Stimulated activated CD8-positive, alpha-beta memory T cell treated with anti-CD3 and anti-CD28 coated beads, Interleukin-7, amount 100 ng/mL, for 1 hour (primary cell): ENCODE measurements at places on chromosomes 12 and 14.
A peak's percentile ranks its signal among the peaks of the same experiment; 100 is the strongest.

DNA sequence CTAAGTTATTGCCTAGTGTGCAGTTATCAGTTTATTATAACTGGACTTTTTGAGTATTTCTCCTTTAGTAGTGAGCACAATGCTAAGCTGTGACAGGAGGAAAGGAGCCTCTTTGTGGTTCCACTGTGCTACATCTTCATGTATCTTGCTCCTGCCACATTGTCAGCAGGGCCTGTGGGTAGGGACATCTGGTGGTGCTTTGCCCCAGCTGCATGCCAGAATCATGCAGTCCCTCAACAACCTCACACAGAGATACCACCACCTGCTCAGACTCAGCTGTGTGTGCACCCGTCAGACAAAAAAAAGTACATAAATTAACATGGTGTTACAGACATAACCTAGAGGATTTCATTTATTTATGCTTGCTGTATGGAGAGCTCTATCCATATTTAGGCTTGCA, 51.1 kb downstream of the MIS18BP1 start:
- no peak for DNase-seq

DNA sequence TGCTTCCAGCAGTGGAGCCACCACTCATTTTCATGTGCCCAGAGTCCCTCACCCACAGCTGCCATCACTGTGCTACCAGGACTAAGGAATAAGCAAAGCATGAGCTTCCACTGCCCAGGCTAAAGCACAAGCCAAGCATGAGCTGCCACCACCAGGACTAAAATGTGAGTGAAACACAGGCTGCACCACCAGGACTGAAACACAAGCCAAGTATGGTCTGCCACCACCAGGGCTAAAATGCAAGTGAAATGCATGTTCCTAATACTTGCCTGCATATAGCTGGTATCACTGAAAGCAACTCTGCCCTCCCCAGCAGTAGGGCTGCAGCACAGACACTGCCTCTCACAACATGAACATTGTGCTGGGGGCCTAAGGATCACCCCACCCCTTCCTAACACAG, 30.0 kb downstream of the CEP83 start:
- no peak for DNase-seq

DNA sequence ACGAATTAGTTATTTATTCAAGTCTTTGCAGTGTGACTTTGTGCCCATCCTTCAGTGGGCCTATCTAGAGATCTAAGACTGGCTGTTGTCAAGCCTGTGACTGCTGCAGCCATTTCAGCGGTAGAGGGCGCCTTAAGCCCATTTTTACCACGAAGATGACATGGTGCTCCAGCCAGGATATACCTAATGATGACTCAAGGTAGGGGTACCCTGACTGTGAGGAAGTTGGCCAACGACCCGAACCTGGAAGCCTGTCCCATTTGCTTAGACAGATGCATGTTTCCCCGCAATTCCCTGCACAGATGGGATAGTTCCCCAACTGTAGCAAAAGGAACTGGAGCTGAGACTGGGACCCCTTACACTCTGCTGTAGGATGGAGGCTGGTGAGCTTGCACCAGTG, 41.3 kb downstream of the RAB3IP start:
- DNase-seq = no peak

- DNase-seq = no peak
These were observed 141.0 kb downstream of the MSRB3 start for GRCh38 chr12:65419284-65420072.

DNA sequence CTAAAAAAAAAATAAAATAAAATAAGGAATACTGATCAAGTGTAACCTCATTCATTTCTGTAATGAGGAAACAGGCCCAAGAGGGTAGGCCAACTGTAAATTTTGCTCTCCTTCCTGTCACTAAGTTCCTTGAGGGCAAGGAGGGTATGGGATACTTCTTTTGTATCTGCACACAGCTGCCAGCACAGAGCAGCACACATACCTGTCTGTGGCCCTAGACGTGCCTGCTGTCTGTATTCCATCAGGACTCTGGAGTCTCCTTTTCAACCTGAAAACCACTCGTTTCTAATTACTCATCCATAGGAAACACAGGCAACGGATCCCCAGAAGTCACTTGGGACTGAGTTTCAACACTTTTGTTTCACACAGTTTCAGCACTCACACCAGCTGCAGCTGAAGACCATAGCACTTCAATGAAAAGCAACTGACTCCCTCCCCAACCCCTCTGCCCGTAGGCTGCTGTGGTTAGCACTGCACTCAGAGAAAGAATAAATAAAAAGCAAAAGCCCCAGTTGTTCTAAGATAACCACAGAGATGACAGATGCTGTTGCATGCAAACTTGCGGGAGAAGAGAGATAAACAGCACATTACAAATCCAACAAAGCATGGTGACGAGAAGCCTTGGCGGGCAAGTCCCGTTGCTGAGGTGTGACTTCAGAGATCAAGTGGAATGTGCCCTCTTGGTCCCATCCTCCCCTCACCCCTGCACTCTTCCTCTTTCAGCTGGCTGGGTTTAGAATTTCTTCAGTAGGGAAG, 24.9 kb downstream of the CRACR2A start:
- DNase-seq = peak; percentile 4

GRCh38 chr12:116319898-116320621, 42.6 kb upstream of the MED13L start:
- DNase-seq = no peak

- no peak for DNase-seq
These were observed 167.8 kb downstream of the TMEM117 start for GRCh38 chr12:44003721-44004120.

GRCh38 chr12:13027508-13027907, 16.7 kb upstream of the FAM234B start:
- no peak for DNase-seq

GRCh38 chr12:94186278-94187241, 38.2 kb downstream of the PLXNC1 start:
- no peak for DNase-seq

DNA sequence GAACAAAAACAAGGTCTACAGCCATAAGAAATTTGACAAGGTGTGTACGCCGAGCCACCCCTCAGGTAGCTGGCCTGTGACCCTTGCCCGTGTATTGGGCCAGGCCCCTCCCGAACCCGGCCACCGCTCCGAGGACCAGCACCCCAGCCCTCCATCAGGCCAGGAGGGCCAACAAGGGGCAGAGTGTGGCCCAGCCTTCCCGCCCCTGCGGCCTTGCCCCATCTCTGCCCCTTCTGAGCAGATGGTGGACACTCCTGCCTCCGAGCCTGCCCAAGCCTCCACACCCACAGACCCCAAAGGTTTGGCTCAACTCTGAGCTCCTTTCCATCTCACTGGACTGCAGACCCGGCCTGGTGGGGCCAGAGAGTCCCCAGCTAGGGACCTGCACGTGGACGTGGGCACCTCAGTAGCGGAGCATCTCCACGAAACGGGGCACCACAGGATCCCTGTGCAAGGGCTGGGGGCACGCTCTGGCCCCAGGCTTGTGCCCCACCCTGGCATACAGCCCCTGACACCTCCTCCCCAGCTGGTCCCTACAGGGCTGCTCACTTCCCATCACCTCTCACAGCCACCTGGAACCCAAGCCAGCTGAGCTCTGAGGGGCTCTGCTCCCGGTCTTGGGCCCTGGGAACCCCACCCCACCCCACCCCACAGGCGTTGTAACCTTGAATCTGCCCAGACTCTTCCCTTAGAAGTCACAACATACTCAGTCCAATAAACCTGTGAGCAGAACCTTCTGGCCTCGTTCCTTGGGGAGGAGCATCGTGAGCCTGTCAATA, 3.3 kb downstream of the P2RX2 start:
- no peak for DNase-seq

DNA sequence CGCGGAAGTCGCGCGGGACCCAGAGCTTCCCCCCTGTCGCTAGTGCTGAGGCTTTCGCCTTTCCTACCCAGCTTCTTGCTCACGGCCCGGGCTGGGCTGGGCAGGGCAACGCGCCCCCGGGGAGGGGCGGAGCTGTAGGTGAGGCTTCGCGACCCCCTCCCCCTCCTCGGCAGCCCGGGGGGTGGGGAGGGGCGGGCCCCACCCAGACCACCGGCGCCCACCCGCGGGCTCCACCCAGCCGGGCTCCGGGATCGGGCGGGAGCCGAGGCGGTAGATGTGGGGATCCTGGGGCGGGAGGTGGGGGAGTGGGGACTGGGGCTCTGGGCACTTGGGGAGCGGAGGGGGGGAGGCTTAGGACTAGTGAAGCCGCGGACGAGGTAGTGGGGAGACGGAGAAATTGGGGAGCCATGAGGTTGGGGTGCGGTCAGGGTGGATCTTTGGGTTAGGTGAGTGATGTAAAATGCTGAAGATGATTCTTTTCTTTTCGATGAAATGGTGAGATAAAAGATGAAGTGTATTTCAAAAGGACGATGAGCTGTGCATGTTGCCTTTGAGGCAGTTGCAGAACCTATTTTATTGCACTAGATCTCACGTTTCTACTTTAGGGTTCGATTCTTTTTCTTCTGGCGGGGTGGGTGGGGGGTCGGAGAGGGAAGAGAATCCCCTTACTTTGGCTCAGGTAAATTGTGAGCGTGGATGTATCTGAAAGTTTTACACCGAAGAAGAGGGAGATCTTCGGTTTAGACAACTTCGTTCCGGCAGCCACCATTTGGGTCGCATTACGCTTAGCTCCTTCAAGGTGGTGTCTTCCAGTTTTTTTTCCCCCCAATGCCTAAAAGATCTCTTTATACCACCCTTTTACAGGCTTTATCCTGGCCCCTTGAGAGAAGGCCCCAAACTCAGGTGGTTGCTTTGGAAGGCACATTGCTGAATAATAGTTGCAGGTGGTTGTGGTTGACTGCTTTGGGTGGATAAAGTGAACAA, 619 bp downstream of the ERC1 start:
- DNase-seq = peak; percentile 1

DNA sequence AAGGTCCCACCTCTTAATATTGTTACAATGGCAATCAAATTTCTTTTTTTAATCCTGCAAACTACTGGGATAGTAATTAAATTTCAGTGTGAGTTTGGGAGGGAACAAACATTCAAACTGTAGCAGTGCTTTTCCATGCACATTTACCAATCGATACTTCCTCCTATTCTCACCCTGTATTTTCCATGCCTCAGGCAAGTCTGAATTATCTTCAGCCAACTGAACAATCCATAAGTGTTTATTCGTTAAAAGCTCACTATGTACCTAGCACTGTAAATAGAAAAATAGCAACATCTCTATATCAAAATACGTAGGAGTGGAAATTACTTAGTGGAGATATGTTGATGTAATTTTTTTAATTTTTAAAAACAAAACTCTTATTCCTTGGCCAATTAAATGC, 43.5 kb downstream of the CCDC177 start:
- no peak for DNase-seq

GRCh38 chr14:104941508-104942365, 17.1 kb downstream of the PLD4 start:
- no peak for DNase-seq

GRCh38 chr12:12797794-12798152, 12.3 kb downstream of the APOLD1 start:
- DNase-seq = no peak

DNA sequence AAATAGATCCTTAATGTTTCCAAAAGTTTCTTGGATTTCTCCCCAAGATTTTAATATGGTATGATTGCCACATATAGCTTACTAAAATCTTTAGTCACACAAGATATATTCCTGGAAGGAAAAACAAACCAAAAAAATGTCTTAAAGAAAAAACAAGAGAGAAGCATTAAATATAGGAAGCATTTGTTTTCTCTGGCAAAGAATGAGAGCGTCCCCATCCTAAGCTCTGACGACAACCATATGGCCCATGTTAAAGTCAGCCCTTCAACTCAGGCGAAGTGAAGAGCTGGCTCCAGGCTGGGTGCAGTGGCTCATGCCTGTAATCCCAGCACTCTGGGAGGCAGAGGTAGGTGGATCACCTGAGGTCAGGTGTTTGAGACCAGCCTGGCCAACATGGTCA, 35.6 kb downstream of the GCH1 start:
- no peak for DNase-seq

DNA sequence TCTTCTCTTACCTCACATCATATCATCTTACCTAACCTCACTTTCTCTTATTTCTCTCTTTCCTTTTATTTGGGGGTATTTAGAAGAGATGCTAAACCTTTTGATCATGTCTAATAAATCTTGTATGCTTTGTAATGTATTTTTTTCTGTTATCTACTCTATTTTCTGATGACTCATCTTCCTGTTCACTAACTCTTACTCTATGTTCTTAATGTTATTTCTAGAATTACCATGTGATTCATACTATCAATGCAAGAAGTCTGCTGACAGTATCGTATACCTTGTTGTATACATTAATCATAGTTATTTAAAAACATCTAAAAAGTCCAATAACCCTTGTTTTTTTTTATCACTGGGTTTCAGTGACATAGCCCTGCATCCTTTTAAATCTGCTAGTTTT, 62.3 kb downstream of the MGAT4C start:
- no peak for DNase-seq
